ENCODE measurements at places on chromosomes 3 and 15.
A peak's percentile ranks its signal among the peaks of the same experiment; 100 is the strongest.

- DNase-seq: no peak
These were observed 608 bp downstream of the SCN5A start for GRCh38 chr3:38648659-38649499.

- peak; percentile 23 for DNase-seq
These were observed 28.9 kb downstream of the TKT start for GRCh38 chr3:53226841-53227407.

DNA sequence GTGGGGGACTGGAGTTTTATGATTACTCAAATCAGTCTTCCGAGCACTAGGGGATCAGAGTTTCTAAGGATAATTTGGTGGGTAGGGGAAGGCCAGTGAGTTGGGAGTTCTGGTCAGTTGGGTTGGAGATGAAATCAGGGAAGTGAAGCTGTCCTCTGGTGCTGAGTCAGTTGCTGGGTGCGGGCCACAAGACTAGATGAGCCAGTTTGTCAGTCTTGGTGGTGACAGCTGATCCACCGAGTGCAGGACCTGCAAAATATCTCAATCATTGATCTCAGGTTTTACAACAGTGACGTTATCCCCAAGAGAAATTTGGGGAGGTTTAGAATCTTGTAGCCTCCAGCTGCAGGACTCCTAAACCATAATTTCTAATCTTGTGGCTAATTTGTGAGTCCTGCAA, 249.4 kb downstream of the FAM43A start:
- DNase-seq: peak; percentile 44

DNA sequence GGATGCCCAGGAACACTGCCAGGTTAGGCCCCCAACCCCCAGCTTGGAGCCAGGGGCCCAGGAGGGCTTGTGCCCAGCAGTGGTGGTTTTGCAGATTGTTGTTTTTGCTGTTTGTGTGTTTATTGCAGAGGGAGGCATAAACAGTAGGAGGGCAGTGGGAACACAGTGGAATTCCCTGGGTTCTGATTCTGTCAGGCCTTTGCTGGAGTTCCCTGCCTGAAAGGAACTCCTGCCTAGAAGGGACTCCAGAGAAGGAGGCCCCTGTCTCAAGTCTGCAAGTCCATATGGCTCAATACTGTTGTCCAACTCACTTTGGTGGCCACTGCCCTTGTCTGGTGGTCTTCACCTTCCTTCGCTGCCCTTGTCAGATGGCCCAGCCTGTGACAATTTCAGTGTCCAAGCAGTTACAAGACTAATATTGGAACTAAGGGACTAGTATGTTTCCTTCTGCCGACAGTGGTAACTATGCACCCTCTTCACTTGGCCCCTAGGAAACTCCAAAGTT, 47.4 kb upstream of the RAB6B start:
- peak; percentile 30 for DNase-seq

- no peak for DNase-seq
These were observed 1218.3 kb upstream of the CADM2 start for GRCh38 chr3:83740504-83740903.

DNA sequence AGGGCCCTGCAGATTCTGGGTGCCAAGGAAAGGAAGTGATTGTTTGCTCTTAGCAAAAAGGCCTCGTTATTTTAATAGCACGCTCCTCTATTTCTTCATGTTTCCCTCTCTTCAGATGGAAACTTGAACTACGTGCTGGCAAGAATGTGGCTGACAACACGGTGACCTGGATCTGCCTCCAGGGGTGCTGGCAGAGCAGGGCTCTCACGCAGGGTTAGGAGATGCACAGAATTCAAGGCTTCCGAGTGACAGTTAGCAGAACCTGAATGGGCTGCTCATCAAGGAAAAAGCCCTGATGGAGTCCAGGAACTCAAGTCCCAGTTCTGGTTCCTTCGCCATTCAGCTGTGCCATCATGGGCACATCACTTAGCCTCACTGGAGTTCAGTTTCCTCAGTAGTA, 22.7 kb downstream of the CYP19A1 start:
- DNase-seq: no peak

- no peak for DNase-seq
These were observed 21.5 kb upstream of the FSTL1 start for GRCh38 chr3:120472121-120472844.

- peak; percentile 89 for DNase-seq
These were observed at the start of gene FAIM for GRCh38 chr3:138608322-138609135. TSS of gene FAIM (plus strand) at chr3:138608771. CDS start at chr3:138619727, 10,956 bp downstream.

- DNase-seq: no peak
These were observed 68.2 kb downstream of the RAB7A start for GRCh38 chr3:128794067-128794768.

- no peak for DNase-seq
These were observed 27.3 kb upstream of the SPRED1 start for GRCh38 chr15:38225381-38225780.

DNA sequence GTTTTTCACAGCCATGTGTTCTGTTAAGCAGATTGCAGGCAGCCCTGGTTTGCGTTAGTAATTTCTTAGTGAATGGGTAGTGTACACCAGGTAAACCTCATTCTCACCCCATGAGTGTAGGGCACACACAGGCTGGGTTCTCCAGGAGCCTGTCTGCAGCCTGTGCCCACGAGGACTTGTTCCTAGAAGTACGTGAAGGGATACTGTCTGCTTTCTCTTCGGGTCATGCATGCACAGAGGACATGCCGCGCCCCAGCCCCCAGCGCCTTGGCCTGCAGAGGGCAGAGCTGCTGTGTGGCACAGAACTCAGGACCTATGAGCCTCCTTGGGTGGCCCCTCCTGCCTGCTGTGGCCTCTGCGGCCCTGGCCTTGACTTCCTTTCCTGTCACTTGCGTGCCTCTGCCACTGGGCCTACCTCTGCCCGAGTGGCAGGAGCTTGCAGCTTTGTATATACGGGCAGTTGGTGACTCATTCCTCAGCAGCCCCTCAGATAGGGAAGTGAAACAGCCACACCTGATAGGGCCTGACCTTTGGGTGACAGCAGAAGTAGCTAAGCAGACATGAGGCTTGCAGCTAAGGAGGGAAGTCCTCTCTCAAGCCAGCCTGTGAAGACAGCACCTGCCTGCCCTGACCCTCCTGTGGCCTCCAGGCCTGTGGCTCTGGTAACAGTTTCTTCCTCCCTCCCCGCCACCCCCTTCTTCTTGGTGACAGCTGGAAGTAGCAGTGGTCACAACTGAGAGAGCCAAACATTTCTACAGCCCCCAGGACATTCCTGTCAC, 19.5 kb downstream of the PPCDC start:
- peak; percentile 65 for DNase-seq

GRCh38 chr15:42373274-42373673, 14.0 kb downstream of the CAPN3 start:
- DNase-seq: no peak

DNA sequence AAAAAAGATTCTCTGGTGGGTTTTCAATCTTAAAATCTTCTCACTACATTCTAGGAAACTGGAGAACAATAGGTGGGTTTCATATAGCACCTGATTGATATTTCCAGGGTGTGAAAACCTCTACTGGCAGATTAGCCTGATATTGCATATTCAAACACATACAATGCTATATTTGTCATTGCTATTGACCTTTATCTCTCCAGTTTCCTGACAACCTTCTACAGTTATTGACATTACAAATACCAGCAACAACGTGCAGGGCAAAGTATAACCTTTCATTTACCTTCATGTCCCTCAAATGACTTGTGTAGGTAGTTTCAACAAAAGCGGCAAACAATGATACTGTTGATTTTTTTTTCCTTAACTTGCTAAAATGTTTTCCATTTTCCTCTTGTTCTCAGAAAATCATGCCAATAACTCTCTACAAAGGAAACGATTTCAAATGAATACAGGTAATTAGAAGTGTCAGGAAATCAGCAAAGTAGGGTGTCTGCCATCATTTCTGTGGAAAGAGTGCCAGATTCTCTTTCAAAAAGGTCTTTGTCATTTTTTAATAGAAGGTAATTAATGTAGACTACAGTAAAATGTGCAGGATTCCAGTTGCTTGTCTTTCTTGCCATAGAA, 72.6 kb upstream of the CDIN1 start:
- DNase-seq: no peak

DNA sequence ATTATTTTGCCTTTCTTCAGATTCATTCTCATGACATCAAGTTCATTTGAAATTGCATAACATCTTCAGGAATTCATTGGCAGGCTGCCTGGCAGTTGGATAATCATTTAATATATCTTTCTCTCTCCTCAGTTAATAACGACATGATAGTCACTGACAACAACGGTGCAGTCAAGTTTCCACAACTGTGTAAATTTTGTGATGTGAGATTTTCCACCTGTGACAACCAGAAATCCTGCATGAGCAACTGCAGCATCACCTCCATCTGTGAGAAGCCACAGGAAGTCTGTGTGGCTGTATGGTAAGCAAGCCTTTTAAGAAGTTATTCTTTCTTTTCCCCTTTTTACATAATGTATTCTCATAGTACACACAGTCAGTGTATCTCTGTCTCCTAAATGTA, 38.2 kb downstream of the TGFBR2 start:
- DNase-seq: no peak

DNA sequence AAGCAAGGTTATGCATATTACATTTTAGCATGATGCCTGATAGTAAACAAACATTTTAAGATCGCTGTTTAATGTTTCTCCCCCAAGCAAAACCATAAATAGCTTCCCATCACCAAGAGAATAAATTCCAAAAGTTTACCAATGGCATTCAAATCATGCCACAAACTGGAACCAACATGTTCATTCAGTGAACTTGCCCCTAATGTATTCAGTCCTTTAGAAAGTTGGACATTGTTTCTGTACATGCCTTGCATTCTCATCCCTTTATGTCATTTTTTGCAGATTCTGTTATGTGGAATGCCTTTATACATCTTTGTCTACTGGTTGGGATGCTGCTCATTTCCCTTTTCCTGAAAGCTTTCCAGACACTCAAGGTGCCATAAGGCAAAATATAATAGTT, 105.5 kb downstream of the PYDC2 start:
- no peak for DNase-seq

DNA sequence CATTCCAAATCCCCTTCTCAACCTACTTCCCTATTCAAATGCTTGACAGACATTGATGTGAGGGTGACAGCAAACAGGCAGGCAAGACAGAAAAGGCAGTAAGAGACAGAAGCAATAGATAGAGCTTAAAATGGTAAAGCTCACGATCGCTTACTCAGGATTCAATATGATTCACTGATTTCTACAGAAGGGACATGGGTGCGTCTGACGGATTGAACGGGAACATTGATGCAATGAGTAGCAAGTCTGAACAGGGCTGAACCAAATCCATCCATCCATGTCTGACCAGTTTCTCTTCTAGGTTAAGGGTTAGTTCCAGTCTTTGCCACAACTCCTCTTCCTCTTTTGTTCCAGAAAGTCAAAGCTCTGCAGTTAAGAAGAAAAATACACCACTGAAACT, 35.1 kb downstream of the P2RY1 start:
- DNase-seq: no peak

DNA sequence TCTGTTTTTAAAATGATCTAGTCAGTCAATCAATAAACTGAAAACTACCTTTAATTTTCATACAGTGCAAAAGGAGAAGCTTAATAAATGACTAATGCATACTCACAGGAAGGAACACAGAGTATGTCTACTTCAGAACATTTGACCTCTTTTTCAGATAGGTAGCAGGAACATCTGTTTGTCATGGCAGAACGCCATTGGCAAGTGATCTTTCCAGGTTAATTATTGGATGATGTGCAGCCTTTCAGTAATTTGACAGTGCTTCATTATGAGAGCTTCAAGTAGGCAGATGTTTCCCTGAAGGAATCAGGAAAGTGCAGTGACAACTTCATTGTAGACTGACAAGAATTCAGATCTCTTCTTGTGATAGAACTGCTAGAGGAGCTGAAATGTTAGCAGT, 325.0 kb downstream of the OTOL1 start:
- DNase-seq: no peak

DNA sequence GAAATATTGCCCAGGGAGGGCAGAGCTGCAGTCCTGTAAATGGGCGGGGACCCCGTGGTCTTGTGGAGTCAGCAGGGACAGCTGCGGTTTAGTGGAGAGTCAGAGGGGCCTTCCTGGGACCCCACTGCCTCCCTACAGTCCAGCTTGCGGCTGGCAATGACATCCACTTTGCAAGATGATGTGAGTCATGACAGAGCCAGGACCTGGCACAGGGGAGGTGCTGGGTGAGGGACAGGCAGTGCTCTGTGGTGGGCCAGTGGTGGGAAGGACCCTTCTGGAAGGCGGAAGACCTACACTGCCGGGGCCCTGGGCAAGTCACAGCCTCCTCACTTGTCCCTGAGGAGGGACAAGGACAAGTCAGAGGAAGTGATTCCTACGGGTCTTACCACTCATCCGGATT, 17.8 kb downstream of the APBA2 start:
- no peak for DNase-seq

DNA sequence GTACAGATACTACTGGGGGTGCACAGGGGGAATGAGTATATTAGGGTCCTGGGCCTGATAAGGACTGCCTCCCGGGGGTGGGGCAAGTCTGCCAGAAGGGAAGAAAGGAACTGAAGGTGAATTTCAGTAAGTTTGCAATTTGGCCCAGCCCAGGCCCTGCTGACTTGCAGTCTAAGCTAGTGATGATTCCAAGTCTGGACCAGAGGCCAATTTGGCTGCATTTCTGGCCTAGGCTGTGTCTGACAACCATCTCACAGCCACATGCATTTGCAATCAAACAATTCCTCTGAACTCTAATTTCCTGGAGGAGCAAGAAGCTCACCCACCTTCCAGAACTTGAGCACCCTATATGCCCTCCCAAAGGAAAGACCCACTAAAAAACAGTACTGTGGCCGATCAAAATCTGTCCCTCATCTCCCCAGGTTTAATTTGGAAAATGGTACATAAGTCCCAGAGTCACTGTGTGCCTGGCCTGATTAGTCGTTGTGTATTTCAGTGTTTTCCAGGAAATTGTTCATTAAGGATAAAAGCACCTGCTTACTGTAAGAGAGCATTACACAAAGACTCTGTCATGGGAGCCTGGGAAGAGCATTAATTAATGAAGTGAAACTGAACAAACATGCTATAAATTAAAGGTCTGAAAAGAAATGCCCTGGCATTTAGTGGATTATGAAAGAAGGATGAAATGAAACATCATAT, 114.5 kb downstream of the MEGF11 start:
- DNase-seq: no peak

DNA sequence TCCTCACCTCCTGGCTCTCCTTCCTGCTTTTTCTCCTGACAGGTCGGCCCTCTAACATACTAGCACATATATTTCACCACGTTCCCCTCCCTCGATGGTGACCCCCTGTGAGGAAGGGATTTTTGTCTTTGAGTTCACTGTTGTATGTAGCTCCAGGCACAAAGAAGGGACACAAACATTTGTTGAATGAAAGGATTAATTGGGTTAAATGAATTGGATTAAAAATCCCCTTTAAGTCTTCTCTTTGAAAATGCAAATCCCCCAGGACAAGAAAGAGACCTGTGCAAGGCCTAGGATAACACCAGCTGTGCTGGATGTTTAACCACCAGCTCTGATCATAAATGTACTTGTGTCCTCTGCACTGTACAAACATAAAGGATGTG, 3.3 kb downstream of the CALML4 start:
- DNase-seq: no peak

DNA sequence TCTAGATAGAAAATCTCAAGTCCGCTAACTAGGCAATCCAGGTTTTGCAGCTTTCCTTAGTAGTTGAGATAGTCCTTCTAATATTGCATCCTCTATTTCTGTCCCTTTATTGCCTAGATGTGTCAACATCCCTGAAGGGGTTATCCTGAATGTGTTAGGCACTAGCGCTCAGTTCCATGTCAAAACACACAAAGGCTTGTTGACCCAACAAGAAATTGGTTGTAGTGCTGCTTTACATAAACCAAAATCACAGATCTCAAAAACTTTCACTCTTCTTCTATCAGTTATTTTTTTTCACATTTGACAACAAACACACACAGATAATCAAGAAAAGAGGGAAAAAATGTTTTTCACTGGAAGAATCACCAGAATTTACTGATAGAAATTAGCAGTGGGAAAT, 51.4 kb upstream of the SOX2 start:
- DNase-seq: no peak

- DNase-seq: no peak
These were observed 124.3 kb downstream of the ISL2 start for GRCh38 chr15:76460871-76461270.

Data from right forelimb (tissue), 1 donor.